Amniotic stem cell (primary cell): ENCODE measurements at places on chromosomes 3 and 15.

- no peak for DNase-seq
Measured at GRCh38 chr15:48463366-48463880, 132.2 kb downstream of the DUT start.

DNA sequence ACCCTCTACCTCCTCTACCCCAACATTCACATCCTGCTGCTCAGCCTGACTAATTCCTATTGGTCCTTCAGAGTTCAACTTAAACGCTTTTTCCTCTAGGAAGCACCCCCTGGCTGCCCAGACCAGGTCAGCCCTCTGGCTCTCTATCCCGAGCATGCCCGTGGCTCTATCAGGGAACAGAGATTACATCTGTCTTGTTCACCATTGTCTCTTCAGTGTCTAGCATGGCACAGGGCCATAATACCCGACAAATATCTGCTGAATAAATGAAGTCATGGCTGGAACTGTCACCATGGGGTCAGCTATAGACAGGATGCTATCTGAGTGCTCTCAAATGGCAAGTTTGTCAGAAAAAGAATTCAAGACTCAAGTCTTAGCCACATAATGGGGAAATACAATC, 296.9 kb upstream of the CHRNA7 start:
- no peak for DNase-seq

DNA sequence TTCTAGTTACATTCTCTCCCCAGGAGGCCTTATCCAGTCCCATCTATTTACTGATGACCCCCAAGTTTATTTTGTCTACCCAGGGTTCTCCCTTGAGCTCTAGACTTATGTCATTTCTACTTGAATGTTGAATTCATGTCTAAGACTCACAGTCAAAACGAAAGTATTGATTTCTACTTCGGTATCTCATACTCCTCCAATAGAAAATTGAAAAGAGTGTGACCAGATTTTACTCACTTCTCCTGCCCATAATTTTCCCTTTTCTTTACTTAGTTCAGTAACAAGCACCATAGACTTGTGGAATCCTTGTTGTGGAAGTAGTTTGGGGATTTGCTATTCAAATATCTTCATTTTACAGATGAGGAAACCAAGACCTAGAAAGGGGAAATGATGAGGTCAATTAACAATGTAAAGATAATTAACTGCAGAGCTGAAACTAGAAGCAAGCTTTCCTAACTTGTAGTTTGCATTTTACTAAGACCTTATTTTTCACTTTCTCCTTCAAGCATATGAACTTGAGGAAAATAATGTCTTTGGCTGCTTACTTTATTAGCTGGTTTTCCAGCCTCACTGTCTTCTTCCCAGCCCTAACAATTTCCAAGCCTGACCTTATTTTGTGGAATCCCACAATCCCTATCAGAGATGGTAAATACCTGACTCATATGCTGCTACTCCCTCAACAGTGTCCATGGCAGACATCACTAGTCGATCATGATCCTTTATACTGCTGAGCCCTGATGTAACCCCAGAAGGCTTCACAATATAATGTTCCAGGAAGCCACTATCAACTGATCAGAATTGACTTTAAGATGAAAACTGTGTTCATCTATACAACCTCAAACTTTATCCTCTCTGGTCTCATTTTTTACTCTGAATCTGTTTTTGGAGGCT, 123.9 kb upstream of the AGBL1 start:
- DNase-seq = no peak

DNA sequence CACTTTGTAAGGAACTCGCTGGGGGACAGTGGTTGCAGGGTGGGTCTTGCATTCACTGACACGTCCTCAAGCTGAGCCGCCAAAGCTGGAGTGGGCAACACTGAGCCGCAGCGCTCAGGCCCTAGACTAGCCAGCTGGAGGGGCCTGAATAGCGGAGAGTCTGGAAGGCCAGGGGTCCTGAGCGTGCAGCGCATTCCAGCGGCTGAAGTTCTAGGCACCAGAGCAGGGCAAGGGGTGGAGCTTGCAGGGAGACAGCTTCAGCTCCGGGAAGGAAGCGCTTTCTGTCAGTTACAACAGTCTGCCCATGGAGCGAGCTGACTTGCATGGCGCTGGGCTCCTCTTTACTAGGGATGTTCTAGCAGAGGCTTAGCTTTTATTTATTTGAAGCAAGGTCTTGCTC, 2.7 kb downstream of the MAP6D1 start:
- no peak for DNase-seq

- peak; percentile 28 for DNase-seq
Measured at GRCh38 chr3:124248471-124249028, 256.6 kb upstream of the ROPN1 start.

GRCh38 chr3:158102242-158103080, 3.8 kb downstream of the SHOX2 start:
- no peak for DNase-seq

GRCh38 chr3:10994306-10994705, 1.8 kb downstream of the SLC6A1 start:
- DNase-seq = no peak

DNA sequence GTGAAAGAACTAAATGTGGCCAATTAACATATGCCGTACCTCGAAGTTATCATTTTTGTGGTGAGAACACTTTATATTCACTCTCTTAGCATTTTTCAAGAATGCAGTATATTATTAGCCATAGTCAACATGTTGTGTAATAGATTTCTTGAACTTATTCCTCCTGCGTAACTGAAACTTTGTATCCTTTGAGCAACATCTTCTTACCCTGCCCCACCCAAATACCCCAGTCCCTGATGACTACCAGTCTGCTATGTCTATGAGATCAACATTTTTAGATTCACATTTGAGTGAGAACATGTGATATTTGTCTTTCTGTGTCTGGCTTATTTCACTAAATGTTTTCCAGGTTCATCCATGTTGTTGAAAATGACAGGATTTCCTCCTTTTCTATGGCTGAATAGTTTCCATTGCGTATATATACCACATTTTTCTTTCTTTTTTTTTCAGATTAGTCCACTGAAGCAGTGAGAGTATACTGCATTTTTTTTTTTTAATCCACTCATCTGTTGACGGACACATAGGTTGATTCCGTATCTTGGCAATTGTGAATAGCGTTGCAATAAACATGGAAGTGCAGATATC, 12.7 kb upstream of the KBTBD8 start:
- DNase-seq = no peak

GRCh38 chr3:134388788-134389485, 14.7 kb upstream of the AMOTL2 start:
- no peak for DNase-seq

DNA sequence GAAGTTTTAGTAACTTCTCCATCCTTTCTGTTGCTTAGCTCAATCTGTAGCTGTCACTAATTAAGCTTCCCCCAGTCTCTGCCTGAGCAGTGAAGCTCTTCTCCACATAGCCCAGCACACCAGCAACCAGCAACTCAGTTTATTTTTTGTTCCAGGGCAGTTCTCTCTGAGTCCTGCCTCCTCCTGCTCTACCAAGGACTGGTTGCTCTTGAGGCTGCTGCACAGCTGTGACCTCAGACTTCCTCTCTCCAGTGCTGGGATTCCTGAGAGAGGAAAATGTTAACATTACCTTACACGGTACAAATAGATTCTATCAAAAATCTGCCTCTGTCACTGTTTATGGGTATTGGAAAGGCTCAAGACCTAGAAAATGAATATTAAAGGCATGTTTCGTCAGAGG, 294.7 kb downstream of the OXSM start:
- DNase-seq = no peak

DNA sequence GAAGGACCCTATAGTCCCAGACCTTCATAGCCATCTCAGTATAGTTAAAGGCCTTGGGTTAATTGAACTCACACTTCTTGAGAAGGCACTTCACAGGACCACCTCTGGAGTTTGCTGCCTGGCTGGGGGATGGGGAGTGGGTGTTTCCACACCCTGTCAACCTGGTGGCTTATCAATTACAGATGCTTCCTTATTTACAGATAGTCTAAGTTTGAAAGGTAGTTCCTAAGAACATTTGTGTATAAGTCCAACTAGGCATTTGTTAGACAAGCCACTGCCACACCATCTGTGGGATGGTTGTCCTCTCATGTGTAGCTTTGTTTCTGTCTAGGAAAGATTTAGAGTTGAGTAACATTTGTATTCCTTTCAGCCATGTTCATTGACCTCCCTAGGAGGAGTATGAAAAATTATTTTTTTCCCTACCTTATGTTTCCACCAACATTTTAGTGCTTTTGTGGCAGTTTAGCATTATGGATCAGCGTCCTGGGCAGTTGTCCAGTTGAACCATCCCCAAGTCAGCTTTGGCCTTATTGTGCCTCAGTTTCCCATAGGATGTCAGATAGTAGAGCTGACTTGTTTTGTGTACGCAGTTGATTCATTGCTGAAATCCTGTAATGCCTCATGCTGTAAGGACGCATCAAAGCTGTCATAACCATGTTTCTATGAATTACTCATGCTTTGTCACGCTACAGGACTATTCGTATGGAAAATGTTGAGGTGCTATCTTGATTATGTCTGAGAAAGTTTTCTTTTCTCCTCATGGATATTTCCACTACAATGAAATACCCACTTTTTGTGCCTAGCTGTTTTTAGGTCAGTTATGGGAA, 21.2 kb upstream of the SIAH2 start:
- no peak for DNase-seq

DNA sequence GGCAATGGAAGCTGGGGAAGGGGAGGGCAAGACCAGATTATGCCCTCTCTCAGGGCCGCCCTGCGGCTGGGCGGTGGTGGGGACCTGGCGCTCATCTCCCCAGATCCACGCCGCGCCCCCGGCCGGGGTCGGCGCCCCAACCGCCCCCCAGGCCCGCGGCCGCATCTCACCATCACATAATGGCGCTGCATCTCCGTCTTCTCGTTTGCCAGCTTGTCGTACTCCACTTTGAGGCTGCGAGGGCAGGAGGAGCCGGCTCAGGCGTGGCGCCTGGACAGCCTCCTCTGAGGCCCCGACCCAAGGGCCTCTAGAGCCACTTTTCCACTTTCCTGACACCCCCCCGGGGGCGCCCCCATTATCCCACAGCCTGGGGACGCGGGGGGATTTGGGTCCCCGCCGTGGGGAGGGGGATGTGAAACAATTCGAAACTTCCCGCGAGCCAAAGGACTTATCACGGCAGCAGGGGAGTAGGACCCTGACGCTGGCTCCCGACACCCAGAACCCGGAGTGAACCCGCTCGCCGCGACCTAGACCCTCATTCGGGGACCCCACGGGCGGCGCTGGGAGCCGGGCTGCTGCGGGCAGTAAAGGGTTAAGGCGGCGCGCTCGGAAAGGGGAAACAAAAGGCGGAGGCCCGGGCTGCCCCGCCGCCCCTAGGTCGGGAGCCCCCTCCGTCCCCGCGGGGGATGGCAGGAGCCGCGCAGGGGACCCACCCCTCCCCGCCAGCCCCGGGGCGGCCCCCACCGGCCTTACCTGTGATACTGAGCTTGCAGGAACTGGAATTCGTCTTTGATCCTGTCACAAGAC, 2.1 kb downstream of the TLE3 start:
- no peak for DNase-seq

DNA sequence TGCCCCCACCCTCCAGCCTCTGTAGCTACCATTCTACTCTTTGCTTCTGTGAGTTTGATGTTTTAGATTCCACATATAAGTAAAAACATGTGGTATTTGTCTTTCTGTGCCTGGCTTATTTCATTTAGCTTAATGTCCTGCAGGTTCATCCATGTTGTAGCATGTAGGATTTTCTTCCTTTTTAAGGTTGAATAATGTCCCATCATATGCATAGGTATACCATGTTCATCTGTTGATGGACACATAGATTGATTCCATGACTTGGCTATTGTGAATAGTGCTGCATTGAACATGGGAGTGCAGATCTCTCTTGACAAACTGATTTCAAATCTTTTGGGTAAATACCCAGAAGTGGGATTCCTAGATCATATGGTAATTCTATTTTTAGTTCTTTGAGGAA, 11.8 kb downstream of the THSD4 start:
- DNase-seq = no peak

DNA sequence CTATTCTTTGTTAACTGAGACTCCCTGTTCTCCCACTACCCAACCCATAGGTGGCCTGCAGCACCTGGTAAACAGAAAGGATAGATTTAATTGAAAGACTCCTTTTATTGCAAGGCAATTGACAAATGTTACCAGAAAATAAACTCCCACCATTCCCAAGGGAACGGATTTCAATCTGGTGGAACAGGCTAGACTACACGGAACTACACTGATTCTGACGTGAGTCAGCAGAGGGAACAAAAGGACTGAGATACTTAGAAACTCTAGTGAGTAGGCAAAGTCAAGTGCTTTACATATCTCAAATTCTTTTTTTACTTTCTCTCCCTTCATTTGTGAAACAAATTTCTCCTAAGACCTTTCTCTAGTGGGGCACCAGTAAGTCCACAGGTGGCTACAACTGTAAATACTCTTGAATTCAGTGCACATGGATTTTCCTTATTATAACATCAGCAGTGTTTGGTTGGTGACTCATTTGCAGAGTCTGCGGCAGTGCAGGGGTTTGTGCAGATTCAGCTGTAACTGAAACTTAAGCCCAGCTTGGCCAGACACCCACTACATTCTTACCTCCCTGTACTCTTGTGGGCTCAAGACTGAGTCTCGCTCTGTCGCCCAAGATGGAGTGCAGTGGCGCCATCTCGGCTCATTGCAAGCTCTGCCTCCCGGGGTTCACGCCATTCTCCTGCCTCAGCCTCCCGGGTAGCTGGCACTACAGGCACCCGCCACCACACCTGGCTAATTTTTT, 34.3 kb upstream of the PLSCR2 start:
- peak; percentile 28 for DNase-seq

GRCh38 chr3:54733106-54734006, 194.5 kb downstream of the LRTM1 start:
- no peak for DNase-seq

- no peak for DNase-seq
Measured at GRCh38 chr3:74273555-74274402, 340.7 kb downstream of the CNTN3 start.

- no peak for DNase-seq
Measured at GRCh38 chr3:193708270-193708669, 115.3 kb downstream of the OPA1 start.

DNA sequence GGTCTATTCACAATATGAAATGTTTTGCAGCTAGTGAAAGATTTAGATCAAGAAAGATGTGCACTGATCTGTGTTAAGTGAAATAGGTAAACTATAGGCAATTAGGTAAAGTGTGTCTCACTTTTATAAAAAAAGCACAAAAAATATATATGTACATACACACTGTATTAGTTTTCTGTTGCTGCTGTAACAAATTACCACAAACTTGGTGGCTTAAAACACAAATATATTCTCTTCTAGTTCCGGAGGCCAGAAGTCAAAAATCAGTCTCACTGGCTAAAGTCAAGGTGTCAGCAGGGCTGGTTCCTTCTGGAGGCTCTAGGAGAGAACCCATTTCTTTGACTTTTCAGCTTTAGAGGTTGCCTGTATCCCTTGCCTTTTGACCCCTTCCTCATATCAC, 11.1 kb downstream of the FAH start:
- DNase-seq = no peak

- DNase-seq = no peak
Measured at GRCh38 chr15:98163319-98164045, 203.0 kb downstream of the ARRDC4 start.

GRCh38 chr3:148021381-148021780, 612.2 kb downstream of the ZIC1 start:
- no peak for DNase-seq

DNA sequence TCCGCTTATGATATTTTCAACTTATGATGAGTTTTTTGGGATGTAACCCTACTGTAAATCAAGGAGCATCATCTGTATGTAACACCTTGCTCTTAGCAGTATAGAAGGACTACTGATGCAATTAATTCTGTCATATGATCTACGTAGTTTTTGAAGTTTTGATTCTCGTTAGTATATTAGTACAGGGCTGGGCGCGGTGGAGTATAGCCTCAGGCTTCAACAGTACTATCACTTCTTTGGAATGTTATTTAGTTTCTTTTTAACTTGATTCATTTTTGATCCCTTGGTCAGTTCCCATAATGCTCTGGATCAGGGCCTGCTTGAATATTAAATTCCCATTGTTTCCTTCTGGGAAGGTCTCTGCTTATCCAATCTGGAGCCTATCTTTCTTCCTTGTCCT, 23.9 kb upstream of the AP4E1 start:
- peak; percentile 11 for DNase-seq
